IMR-90 (cell line): ENCODE measurements at places on chromosomes 6 and 20.

DNA sequence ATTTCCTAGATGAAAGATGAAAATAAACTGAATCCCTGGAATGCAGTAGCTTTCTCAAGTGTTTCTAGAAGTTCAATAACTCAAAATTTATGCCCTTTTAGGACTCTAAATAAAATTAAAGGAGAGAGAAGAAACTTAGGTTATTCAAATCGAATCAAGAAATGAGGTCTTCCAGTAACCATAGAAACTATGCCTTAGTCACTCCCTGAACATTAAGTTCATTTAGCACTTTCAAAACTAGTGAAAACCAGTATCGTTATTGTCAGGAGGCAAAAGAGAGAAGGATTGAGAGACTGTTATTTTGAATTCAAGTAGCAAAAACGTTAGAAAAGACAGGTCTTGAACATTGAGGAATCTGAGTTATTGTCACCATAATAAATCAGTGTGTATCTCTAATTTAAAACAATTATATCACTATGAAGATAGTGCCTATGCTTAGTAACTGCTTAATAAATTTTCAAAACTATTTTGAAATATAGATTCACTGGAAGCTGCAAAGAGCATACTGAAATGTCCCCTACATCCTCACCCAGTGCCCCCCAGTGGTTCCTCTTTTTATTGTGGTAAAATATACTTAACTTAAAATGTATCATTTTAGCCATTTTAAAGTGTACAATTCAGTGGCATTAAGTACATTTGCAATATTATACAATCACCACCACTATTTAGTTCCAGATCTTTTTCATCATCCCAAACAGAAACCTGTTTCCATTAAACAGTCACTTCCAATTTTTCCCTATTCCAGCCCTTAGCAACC lies 4.6 kb downstream of the RPP21 start:
- DNase-seq, result no peak

- DNase-seq, result no peak
Measured at GRCh38 chr6:50829898-50830444, 11.3 kb downstream of the TFAP2B start.

- peak; percentile 35 for DNase-seq
Measured at GRCh38 chr6:121668259-121668658, 232.8 kb downstream of the GJA1 start.

DNA sequence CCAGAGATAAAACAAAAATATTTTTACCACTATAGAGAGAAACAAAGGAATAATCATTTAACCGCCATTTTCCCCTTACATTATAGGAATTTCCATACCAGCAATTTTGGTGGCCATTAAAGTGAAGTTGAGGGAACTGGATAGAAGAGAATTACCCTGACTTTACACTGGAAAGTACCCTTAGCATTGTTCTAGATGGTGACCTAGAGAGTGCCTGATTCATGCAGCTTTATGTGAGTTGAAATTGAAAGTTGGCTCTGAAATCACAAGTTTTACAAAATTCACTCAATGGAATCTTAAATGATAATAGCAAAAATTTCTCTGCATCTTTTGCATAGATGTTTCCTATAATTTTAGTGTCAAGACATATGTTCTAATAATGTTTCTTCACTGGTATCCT lies 55.7 kb upstream of the PREP start:
- no peak for DNase-seq

DNA sequence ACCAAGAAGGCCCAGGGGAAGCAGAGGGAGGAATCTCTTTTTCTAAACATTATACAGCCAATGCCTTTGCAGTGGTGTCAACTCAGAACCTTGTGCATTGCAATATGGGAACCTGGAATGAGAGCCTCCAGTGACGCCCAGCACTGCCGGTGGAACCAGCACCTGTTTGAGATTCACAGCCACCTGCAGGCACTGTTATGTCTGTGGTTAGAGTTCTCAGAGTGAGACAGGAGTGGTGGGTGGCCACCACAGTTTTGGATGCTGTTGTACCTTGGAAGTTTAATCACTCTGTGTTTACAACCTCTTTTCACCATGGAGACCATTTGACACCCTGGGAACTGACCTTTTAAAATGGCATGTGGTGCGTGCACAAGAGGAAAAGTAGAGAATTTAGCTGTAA lies 185.3 kb upstream of the KCNG1 start:
- DNase-seq, result no peak

GRCh38 chr6:77326029-77326428 lies 137.3 kb downstream of the HTR1B start:
- DNase-seq, result peak; percentile 47

- DNase-seq, result no peak
Measured at GRCh38 chr6:164210783-164211182, 796.3 kb downstream of the QKI start.

GRCh38 chr20:9945408-9945807 lies 89.4 kb upstream of the ANKEF1 start:
- peak; percentile 2 for DNase-seq

DNA sequence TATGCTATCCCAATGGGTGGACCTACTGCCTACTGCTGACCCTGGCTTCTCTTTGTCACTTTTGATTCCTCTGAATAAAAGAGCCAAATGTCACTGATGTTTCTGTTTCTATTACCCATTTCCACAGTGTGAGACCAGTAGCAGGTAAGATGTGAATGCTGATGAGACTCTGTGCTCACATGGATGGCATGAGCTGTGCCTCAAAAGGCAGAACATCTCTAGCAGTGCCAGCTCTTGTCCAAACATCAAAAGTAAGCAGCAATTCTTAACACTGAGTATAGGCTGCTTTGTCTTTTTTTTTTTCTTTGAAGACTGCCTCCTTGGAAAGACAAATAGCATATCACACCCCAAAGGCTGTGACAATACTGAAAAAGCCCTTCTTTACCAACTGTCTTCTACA lies 459.2 kb upstream of the RUNX2 start:
- no peak for DNase-seq

DNA sequence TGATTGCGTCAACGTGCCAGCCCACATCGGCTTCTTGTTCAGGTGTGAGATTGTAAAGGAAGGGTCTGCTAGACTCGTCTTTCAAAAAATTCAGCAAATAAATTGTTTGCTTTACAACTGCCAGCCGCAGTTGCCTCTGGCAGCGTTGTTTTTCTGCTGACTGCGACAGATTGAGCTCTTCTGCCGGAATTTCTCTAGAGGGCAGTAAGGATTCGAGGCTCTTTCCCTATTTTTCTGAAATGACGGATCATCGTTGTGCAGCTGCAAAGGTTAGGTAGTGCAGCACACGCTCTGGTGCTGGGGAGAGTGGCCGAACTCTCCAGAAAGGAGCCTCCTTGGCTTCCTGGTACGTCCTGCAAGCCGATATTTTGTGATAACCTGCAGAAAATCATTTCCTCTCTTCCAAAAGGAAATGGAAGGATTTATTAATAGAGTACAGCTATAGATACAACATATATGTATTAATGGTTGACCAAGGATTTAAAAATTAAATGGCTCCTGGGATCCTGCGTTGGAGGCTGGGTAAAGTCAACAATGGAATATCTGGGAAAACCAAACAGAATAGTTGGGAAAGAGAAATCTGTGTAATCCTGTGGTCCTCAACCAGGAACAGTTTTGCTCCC lies 121.9 kb upstream of the ZFP64 start:
- peak; percentile 35 for DNase-seq

- no peak for DNase-seq
Measured at GRCh38 chr6:130459316-130459715, 93.5 kb downstream of the TMEM200A start.

GRCh38 chr6:11423072-11423471 lies 114.5 kb upstream of the TMEM170B start:
- DNase-seq, result peak; percentile 51

DNA sequence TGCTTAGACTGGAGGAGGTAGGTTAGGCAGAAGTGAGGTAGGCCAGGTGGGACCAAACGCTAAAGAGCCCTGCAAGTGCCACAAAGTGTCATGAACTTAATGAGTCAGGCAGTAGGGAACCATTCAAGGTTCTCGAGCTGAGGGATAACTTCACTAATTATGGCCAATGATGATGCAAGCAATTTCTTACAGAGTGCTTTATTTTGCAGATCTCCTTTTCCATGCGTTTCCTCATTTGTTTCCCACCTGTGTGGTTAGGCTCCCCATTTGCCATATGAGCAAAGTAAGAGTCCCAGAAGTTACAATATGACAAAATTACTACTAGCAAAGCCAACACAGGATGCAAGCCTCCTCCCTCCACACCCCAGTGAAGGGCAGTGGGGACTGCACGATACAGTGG lies 36.5 kb upstream of the PSMF1 start:
- no peak for DNase-seq

GRCh38 chr20:38135271-38135650 lies 29.8 kb downstream of the TGM2 start:
- no peak for DNase-seq

- no peak for DNase-seq
Measured at GRCh38 chr6:41518118-41518517, 28.1 kb upstream of the FOXP4 start.

GRCh38 chr6:79898076-79898475 lies 49.3 kb downstream of the ELOVL4 start:
- no peak for DNase-seq

GRCh38 chr6:154123155-154123956 lies 84.3 kb downstream of the OPRM1 start:
- DNase-seq, result no peak

GRCh38 chr6:27188061-27188884 lies 59.2 kb upstream of the PRSS16 start:
- peak; percentile 84 for DNase-seq

DNA sequence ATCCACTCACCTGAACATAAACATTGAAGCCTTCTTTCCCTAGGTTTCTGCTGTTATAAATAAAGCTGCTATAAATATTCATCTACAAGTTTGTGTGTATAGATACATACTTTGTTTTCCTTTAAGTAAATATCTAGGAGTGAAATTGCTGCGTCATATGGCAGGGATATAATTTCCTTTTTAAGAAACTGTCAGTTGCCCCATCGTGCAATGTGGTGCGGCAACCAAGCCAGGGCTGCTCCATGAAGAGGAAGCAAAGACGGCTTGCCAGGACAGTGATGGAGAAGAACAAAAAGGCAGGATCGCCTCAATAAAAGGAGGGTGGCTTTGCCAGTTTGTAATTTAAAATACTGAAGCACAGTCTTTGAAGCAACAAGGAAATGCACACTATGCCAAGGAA lies 36.6 kb downstream of the CITED2 start:
- no peak for DNase-seq

DNA sequence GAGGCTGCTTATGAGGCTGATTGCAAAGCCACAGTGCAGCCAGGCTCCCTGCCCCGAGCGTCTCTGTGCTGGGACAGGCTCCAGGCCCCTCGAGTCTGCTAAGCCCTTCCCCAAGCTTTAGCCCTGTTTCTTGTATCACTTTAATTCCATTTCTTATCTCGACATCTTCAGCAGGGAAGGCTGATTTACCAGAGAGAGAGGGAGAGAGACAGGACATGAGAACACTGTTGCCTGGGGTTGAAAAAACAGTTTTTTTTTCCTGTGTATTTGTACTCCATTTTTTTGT lies 386.5 kb downstream of the SMOC2 start:
- no peak for DNase-seq

DNA sequence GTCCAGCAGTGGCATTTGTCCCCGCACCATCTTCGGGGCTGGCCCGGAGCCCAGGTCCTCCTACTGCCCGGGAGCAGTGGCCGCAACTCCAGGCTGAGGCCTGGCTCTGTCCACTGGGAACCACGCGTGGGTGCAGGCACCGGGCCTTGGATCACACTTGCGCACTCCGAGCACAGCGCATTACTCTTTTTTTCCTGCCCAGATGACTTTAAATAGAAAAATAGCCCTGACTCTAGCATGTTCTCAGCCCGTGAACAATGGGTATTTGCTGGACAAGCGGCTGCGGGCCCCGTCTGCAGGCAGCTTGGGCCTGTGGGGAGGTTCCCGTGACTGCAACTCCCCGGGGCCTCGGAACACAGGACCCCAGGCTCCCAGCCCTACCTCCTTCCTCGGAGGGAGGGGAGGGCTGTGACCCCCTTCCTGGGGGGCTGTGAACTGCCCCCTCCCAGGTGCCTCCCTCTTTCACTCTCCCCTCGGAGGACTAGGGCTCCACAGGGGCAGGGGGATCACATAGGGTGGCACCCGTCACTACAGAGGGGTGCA lies 162.2 kb downstream of the TBXT start:
- DNase-seq, result peak; percentile 62

- DNase-seq, result peak; percentile 43
Measured at GRCh38 chr6:90294989-90295853, 1.4 kb downstream of the BACH2 start.

DNA sequence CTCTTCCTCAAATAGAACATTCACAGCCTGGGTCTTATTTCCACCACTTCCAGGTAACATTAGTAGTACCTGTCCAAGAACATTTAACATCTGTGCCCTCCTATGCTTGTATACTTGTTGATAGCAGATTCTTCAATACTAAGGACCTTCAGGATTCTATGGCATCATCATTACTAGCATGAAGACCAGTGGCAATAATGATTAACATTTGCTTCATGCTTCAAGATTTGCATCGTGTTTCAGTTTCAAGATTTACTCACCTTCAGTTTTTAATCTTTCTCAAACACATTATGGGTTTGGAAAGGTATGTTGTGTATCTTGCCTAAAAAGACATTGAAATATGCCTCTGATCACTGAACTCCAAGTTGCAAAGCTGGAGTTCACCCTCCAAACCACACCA lies 412.8 kb upstream of the NRSN1 start:
- DNase-seq, result no peak

- DNase-seq, result no peak
Measured at GRCh38 chr20:6887966-6888365, 120.5 kb downstream of the BMP2 start.

GRCh38 chr6:168939796-168940195 lies 313.9 kb downstream of the THBS2 start:
- no peak for DNase-seq

- no peak for DNase-seq
Measured at GRCh38 chr6:36830577-36830976, 8.7 kb downstream of the CPNE5 start.

- DNase-seq, result no peak
Measured at GRCh38 chr20:16587066-16587465, 13.8 kb upstream of the KIF16B start.

GRCh38 chr6:153503810-153504209 lies 372.7 kb upstream of the RGS17 start:
- no peak for DNase-seq

DNA sequence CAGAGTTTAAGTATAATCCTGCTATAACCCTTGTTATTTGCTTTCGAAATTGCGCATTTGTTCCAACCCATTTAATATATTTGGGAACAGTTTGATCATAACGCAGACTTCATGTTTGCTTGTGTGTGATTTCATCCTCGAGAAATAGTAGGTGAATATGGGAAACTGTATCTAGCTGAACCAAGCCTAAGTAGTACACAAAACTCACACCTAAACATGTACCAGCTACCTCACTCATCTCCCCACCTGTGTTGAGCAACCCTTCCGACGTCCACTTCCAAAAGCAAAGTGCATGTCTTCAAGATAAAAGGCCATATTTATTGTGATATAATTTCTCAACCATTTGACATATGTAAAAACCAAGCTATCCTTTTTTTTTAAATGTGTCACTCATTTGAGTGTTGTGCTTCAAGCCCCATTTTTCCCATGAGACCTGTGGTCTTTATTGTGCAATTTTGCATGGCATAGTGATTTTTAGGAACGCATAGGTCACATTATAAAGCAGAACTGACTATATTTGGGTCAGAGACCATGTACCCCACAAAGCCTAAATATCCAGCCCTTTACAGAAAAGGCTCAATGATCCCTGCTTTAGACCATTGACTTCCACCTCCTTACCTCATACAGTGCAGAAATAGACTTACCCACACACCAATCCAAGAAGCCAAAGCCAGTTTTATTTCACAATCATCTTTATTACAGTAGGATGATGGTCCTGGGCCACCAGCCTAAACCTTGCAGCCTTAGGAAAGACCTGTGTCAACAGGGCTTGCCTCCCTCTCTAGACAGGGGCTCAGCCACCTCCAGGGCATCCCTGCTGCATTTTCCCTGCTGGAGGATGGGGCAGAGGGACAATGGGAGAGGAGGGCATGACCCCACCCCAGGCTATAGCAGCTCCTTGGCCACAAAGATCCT lies 7.1 kb downstream of the CCND3 start:
- DNase-seq, result no peak
